ENCODE measurements at places on chromosomes 7 and 10.

DNA sequence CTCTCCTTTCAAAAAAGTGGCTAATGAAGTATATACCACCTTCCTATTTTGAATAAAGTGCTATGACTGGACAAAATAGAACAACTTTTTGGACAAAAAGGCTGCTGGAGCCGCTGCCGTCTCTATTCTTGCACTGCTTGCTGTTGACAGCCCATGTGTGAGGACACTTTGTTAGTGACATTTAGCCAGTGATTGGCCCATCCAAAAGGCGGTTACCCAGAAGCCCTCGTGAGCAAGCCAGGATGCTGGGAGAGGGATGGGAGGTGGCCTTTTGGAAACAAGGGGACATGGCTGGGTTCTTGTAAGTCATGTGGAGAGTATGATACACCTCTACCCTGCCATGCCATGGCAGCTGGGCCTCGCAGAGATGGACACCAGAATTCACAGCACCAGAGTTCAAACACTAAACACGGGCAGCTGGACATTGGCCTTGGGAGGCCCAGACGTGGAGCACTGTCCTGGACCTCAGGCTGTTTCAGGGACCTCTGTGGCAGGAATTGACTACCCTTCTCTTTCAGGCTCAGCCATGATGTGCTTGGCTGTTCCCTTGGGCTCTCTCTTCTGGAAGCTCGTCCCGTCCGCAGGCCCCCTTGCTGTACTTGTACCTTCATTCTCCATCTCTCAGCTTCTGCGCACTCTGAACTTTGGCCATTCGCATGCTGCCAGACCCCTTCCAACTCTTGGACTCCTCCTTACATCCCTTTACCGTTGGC is 118.3 kb downstream of the TCF7L2 start:
- DNase-seq, result no peak

GRCh38 chr7:70432567-70433001 is 699.4 kb upstream of the GALNT17 start:
- no peak for DNase-seq

DNA sequence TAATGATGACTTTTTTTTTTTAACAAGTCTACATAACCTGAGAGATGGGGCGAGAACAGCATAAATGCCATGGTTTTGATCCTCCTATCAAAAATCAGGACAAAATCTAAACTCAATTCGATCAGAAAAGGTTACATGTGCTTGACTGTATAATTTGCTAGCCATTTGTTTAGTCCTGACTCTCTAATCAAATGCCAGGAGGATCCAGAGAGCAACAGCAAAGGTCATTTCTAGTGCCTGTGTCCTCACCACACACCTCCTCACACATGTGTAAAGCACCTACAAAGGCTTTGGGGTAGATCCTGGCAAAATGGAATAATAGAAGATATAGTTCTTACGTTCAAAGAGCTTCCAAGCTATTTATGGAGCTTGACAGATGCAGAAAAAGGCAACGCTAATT is 11.0 kb upstream of the FAS start:
- DNase-seq, result no peak

DNA sequence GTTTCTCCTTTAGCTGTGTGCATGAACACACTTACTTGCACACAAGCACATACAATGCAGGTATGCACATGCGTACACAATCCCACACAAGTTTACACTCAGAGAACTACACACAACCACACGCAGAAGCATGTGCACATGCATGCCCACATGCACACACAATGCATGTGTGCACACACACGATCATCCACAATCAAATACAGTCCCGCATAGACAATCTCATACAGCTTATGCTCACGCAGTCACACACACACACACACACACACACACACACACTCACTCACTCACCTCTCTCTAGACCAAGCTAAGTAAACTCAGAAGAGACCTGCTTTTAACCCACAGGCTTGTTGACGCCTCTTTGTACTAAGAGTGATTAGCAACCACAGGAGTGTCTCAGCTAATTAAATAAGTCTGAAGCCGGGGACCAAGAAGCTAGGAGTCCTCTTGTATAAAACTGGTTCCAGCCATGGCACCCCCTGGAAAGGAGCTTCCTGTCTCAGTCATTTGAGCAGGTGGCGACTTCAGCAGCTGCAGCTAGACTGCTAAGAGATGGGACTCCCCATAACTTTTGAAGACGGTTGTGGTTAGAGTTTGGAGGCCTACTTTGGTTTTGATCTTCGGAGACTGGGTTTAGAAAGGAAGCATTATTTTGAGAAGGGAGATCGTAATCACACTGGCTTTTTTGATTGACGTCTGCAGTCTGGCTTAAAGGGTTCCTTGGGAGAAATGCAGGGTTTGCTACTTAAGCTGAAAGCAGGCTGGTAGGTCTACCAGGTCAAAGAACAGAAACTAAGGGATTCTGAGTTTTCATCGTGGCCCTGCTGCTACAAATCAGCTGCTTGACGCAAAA is 82.3 kb upstream of the ADRB1 start:
- DNase-seq, result no peak

DNA sequence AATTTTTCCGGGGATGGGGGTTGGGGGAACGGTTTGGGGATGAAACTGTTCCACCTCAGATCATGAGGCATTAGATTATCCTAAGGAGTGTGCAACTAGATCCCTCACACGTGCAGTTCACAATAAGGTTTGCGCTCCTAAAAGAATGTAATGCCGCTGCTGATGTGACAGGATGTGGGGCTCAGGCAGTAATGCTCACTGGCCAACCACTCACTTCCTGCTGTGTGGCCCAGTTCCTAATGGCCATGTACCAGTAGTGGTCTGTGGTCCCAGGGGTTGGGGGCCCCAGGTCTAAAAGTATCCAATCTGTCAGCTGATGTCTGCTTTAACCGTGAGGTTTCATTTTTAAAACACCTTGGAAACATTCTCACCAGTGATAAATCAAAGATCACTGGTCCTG is 2.2 kb downstream of the STN1 start:
- DNase-seq, result no peak

GRCh38 chr10:79106256-79107050 is 37.7 kb downstream of the ZMIZ1 start:
- no peak for DNase-seq

DNA sequence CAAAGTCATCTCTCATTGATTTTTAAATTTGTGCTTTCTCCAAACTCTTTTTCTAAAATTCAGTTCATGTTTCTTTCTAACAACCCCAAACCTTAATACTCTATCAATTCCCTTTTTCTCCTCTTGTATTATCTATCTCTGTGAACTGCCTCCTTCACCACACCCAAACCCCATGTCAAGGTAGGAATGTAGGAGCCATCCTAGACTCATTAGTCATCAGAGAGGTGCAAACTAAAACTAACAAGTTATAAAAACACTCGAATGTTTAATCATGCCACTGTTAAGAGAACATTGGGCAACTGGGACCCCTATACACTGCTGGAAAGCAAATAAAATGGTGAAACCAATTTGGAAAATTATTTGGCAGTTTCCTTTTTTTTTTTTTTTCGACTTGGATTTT is 533.8 kb upstream of the LRRN3 start:
- DNase-seq, result no peak
